Renal pelvis (tissue), 12 donors: ENCODE measurements at places on chromosomes 7 and 10. TPM values are rescaled to one million over a fixed set of nuclear protein-coding genes. Genes with fewer than 3 reads are reported as not detected.

Gene NOC3L
- 19.2 TPM for polyA plus RNA-seq

Gene UNCX
- polyA plus RNA-seq = 7.5 TPM

Gene OR2A7
- 3.2 TPM for polyA plus RNA-seq

Gene VWA2
- 2.5 TPM for polyA plus RNA-seq

Gene PIP
- not detected for polyA plus RNA-seq

Gene CC2D2B
- polyA plus RNA-seq = 1.8 TPM

Gene SPDYE2
- 2.6 TPM for polyA plus RNA-seq

Gene LIPM
- polyA plus RNA-seq = not detected
